ENCODE measurements at places on chromosomes 2 and 18. TPM values are rescaled to one million over a fixed set of nuclear protein-coding genes. Genes with fewer than 3 reads are reported as not detected.

DNA sequence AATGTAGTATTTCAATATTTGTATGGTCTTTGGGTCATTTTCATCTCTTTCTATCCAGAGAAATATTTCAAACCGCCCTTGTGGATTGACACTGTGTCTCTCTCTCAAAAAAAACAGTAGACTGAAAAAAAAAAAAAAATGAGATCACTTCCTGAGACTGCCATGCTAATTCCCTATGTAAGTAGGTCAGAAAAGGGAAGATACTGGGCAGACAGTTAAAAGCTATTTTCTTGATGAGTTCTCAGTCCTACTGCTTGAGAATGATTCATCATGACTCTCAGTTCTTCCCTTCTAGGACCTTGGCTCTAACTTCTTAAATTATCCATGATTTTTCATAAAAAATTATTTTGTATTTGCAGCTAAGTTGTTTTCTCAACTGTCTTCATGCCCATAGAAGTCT lies 672.3 kb upstream of the REG3G start:
- no peaks in the 10 kb centered on the region for H3K36me3 ChIP-seq
- no peaks in the 10 kb centered on the region for H3K27me3 ChIP-seq
- H3K4me3 ChIP-seq = no peak overlapping the region
- DNase-seq = no peak

GRCh38 chr2:161746891-161747535 lies 122.8 kb downstream of the SLC4A10 start:
- no peaks in the 10 kb centered on the region for H3K4me1 ChIP-seq
- DNase-seq = no peak
- no peak overlapping the region for H3K4me3 ChIP-seq
- H3K27ac ChIP-seq = no peak overlapping the region
- H3K27me3 ChIP-seq = no peaks in the 10 kb centered on the region
- no peaks in the 10 kb centered on the region for H3K36me3 ChIP-seq

The CRYGD gene
- total RNA-seq = not detected

The NLRC4 gene
- 1.3 TPM for total RNA-seq

The FAP gene
- 36.0 TPM for total RNA-seq

The SETBP1 gene
- total RNA-seq = 40.1 TPM

The PDE11A gene
- total RNA-seq = 0.96 TPM

Measured in breast epithelium (tissue), 4 donors.